Stimulated activated CD4-positive, alpha-beta T cell treated with anti-CD3 and anti-CD28 coated beads, Interleukin-1b, Interleukin-23, amount 100 ng/mL, for 4 hours (primary cell): ENCODE measurements at places on chromosomes 3 and 15.

GRCh38 chr3:101518421-101518871 lies 5.4 kb upstream of the SENP7 start:
- DNase-seq: peak; percentile 24

- no peak for DNase-seq
Observed at GRCh38 chr3:149011676-149012075, 20.3 kb downstream of the GYG1 start.

- DNase-seq: no peak
Observed at GRCh38 chr15:79978655-79979514, 7.9 kb upstream of the BCL2A1 start.

- no peak for DNase-seq
Observed at GRCh38 chr3:377158-377561, 180.6 kb downstream of the CHL1 start.

- no peak for DNase-seq
Observed at GRCh38 chr3:30098243-30098642, 508.2 kb upstream of the TGFBR2 start.

GRCh38 chr3:11543948-11544387 lies 99.7 kb downstream of the VGLL4 start:
- no peak for DNase-seq

GRCh38 chr3:95394286-95394685 lies 1331.4 kb downstream of the NSUN3 start:
- DNase-seq: no peak

- no peak for DNase-seq
Observed at GRCh38 chr3:11691767-11692531, 48.2 kb upstream of the VGLL4 start.

GRCh38 chr3:158790901-158791589 lies 10.8 kb upstream of the MFSD1 start:
- DNase-seq: peak; percentile 11

DNA sequence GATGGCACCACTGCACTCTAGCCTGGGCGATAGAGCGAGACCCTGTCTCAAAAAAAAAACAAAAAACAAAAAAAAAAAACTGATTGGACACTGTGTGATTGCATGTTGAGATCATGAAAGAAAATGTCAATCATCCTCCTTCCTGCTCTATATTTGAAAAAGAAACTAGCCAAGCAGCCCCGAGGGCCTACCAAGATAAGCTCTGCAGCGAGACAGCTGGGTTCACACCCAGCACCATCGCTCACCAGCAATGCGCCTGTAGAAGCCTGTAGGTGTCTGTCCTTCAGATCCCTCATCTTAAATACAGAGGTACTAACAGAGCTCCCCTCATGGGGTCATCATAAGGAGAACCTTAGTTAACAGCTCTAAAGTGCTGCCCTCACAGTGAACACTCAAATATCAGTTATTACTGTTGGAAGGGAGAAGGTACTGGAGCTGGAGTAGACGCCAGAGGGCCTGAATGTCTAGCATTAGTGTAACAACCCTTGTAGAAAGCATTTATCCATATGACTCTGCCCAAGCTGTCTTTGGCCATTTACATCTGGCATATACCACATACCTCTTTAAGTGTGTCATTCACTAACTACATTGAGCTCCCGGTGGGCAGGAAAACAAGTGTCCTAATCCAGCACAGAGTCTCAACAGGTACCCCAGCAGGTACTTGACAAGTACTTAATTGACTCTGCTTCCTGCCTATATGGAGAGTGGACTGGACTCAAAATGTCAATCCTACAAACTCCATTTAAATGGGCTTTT lies 22.9 kb downstream of the MYLK start:
- no peak for DNase-seq

DNA sequence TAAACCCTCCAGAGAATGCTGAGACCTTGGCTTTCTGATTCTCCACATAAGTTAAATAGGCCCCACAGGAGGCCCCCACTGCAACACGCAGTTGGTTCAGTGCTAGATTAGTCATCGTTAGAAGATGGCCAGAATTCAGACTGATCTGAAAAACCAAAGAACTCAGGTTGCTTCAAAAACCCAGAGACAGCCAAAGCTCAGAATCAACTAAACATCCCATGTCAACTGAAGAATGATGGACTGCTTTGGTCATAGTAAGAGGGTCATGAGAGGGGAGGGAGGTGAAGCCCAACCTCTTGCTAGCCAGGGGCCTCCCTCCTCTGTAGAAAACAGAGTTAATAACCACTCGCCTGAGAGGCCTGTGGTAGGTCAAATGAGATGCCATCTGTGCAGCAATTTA lies 93.1 kb downstream of the AKAP13 start:
- DNase-seq: no peak

- no peak for DNase-seq
Observed at GRCh38 chr3:113255854-113256615, 44.7 kb downstream of the BOC start.

DNA sequence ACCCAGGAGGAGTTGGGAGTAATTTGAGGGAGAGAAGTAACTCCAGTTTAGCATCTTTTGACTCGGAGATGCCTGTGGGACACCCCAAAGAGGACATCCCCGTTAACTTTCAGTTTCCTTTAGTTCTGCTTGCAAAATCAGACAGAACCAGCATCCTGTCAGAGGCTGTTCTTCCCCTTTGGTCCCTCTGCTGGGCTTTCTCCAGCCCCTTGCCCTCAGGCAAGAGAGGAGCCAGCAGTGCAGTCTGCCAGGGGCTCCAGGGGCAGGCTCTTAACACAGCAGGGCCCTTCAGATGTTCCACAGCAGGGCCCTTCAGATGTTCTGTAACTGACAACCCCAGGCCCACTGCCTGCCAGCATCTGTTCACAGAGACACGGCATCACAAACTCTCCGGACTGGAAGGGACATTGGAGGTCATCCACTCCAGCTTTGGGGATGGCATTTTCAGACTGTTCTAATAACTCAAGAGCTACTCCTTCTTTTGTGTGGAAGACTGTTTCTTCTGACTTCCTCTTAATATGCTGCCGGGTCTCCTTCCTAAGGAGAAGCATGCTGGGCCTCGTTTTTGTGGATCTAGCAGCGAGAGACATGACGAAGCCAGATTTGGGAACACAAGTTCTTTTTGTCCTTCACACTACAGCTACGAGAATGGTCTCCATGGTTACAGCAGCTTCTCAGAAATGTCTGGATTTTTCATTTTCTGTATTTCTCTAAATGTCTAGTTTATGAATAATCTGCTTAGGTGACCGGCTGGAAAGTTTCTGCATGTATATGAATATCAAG lies 51.9 kb downstream of the KY start:
- no peak for DNase-seq

DNA sequence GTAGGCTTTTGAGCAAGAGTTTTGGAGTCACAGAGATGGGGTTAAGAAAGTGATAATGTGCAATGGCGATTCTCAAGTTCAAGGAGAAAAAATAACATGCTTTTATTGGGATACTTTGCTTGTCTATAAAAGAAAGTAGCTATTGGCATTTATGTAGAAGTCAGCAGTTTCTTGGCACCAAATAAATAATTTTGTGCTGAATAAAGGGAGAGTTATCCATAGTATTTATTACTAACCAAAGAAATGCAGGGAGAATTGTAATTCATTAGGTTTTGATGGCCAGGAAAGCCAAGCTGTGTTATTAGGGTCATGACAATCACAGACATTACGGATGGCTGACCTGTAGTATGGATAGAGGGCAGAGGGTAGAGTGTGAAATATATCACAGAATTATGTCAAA lies 33.1 kb downstream of the BTD start:
- no peak for DNase-seq

GRCh38 chr15:35755237-35755802 lies 209.4 kb upstream of the DPH6 start:
- DNase-seq: no peak

DNA sequence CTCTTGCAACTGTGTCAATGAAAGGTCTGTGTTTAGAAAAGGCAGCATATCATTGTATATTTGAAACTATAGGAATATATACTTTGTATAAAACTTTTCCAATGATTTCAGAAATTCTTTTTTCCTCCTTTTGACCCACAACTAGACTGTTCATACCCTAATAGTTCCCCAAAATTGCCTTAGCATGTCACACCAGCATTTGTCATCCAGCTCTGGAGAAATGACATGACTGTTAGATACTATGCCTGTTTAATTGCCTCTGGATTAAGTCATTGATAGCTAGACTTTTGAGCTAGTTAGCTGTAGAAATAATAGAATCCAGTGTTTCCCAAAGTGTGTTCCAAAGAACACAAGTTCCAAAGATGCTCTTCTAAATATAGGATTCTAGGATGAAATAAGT lies 32.4 kb downstream of the B3GALNT1 start:
- DNase-seq: no peak

DNA sequence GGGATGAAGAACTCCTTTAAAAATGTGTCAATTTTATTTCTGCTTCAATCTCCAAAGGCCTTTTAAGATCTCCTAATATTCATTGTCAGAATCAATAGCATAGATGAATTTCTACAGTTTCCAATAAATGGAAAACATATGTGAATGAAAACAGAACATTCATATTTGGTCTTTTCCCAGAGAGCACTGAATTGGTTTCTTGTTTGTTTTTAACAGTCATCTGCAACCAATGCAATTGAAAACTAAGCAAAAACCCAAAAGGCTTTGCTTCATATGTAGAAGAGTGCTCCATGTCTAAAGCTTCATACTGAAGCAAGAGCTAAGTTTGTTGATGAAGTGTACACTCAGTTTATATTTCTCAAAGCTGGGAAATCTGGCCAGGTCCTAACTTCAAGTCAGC lies 426.5 kb upstream of the CDIN1 start:
- no peak for DNase-seq

DNA sequence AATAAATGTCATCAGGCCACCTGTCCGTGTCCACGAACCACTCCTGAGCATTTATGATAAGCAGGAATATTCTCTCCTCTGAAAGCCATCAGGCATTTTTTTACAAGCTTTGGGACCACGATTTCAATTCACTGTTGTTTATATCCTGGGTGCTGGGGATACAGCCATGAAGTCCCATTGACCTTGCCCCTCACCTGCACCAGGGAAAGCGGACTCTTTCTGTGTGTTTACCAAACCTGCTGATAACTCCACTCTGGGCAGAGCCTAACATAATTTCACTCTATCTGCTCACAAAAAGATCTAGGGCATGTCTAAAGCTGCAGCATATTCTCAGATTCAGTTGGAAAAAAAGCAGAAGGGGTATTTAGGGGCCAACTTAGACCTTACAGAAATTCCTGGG lies 4.8 kb downstream of the DNASE1L3 start:
- no peak for DNase-seq

- no peak for DNase-seq
Observed at GRCh38 chr3:53845103-53845880, 927 bp downstream of the CHDH start.

- no peak for DNase-seq
Observed at GRCh38 chr3:57826245-57826951, 70.3 kb downstream of the SLMAP start.

GRCh38 chr15:58434334-58434875 lies 2.6 kb downstream of the LIPC start:
- DNase-seq: no peak

- no peak for DNase-seq
Observed at GRCh38 chr15:44308889-44309288, 20.4 kb downstream of the GOLM2 start.

GRCh38 chr3:105774444-105775180 lies 94.2 kb downstream of the CBLB start:
- DNase-seq: no peak

- no peak for DNase-seq
Observed at GRCh38 chr3:107085261-107085660, 292.0 kb upstream of the CCDC54 start.

GRCh38 chr15:35667908-35668307 lies 121.9 kb upstream of the DPH6 start:
- no peak for DNase-seq

DNA sequence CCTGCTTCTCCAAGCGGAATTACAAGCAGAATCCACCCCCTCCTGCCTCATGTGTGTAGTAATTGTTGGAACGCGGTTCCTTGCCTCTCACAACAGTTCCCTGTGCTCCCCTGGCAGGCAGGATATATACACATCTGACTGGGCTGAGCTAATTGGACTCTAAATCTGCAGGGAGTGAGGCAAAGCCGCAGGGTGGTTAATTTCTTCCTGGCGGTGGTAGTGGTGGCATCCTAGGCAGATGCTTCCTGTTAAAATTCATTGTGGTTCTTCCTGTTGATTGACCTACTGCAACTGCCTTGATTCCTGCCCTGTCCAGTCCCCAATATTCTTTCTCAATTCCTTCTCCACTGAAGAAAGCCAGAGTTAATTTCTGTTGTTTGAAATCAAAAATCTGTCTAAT lies 202.9 kb upstream of the PROK2 start:
- no peak for DNase-seq

- DNase-seq: no peak
Observed at GRCh38 chr15:50256188-50257041, 9.1 kb downstream of the HDC start.

DNA sequence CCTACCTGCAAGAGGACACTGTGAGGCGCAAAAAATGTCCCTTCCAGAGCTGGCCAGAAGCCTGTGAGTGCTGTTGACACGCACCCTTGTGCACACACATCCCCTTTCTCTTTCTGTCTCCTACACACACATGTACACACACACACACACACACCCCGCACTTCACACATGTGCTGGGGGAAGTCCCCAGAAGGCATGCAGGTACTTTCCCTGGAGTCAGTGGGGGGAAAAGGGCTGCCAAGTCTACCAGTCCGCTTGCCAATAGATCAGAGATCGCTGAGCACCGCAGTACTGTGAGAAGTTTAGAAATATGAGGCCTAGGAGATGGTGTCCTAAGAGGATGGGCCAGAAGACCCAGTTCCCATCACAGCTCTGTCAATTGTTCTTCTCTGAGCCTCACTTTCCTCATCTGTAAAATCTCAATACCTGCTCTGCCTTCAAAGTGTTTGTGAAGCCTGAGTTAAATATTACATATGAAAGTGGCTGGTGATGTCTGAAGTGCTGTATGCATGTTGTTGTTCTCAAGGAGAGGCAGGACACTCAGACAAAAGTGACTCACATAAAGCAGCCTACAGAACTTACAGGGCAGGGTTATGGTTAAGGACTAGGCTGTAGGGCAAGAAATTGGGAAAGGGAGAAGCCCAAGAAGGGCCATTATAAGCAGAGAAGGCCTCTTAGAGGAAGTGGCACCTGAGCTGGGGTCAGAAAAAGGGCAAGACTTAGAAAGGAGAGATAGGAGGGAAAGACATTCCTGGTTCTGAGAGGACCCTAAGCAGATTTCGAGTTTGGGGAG lies 6.8 kb downstream of the IL17RE start:
- DNase-seq: no peak

GRCh38 chr3:170387950-170388349 lies 30.4 kb downstream of the SKIL start:
- no peak for DNase-seq

- DNase-seq: no peak
Observed at GRCh38 chr15:95519887-95520286, 810.6 kb upstream of the NR2F2 start.

DNA sequence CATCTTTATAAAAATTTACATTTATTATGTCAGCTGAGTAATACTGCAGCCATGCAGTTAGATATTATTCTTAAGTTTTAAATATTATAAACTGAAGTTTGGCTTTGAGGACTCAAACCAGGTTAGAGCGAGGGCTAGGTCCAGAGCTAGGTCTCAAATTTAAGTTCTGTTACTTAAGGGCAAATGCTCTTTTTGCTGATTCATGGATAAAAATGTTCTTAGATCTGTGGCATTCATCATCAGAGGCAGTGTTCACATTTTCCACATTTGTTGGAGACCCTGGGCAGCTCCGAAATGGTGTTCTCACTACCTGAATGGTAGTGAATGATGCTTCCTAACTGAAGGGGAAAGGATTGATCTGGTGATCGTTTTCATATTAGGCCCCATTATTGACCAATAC lies 121.4 kb upstream of the MB21D2 start:
- no peak for DNase-seq
